ENCODE measurements at places on chromosomes 2 and 18.
A peak's percentile ranks its signal among the peaks of the same experiment; 100 is the strongest.

DNA sequence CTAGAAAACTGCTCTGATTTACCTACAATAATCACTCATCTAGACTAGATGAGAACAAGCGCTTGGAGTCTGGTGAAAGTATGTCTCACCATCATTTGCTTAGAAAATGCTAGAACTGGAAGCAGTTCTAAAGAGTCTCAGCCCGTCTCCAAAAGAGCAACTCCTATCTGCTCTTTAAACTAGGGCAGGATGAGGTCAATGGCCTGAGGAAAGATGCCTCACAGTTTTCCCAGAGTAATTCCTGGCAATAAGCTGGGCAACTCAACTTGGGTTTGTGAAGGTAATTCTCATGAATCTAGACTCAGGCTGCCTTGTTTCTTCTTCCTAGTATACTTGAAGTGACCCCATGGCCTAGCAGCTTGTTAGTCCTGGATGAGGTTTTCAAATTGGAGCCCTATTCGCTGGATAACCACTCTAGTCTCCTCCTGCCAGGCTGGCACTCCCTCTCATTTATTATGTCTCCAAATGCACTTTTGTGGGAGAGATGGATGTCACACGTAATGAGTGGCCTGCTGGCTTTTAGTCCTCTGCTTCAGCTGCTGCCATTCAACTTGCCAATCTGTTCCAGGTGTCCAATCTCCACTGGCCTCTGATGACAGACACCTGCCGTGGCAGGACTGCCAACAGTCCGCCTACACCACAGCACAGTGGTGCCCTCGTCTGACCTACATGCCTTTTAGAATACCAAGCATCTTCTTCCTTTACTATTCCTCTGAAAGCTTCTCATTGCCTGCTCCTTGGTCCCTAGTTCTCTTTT is 80.9 kb downstream of the CABYR start:
- no peak for DNase-seq

- DNase-seq, result no peak
Observed at GRCh38 chr2:162219426-162219825, 23.8 kb downstream of the FAP start.

DNA sequence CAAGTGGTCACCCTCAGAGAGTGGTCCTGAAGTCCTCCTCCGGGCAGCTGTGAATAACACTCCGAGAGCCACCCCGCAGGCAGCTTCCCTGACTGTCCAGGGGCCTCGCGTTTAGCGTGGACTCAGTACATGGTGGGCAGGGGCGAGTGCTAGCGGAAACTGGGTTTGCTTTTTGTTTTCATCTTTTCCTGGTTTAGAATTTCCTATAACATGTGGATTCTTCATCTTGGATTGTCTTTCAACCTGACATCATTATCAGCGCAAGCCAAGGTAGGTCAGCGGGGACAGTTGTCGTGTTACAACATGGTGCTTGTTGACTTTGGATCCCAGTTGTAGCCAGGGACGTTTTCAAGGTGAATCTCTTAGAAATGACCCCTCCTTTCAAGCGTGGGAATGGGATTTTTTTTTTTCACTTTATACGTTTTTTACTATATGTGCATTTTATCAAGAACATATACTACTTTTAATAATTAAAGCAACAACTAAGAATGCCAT is 20.9 kb downstream of the RMC1 start:
- DNase-seq, result no peak

- no peak for DNase-seq
Observed at GRCh38 chr2:24883946-24884345, 36.1 kb downstream of the ADCY3 start.

DNA sequence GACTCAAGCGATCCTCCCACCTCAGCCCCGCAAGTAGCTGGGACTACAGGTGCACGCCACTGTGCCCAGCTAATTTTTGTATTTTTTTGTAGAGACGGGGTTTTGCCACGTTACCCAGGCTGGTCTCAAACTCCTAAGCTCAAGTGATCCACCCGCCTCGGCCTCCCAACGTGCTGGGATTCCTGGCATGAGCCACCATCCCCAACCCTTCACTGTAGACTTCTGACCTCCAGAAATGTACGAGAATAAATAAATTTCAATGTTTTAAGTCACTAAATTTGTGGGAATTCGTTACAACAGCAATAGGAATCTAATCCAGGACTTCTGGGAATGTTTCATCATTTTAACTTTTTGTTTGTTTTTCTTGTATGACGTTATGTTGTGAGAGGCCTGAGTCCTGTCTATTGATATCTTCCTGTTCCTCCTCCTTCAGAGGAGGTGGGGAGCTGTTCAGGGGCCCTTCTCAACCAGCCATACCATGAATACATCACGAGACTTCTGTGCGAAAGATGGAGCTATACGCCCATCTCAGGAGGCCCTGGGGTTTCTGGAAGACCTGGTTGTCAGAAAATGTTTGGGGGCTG is 40.0 kb downstream of the TEX44 start:
- no peak for DNase-seq

GRCh38 chr18:5457462-5457957 is 86.3 kb downstream of the EPB41L3 start:
- no peak for DNase-seq

DNA sequence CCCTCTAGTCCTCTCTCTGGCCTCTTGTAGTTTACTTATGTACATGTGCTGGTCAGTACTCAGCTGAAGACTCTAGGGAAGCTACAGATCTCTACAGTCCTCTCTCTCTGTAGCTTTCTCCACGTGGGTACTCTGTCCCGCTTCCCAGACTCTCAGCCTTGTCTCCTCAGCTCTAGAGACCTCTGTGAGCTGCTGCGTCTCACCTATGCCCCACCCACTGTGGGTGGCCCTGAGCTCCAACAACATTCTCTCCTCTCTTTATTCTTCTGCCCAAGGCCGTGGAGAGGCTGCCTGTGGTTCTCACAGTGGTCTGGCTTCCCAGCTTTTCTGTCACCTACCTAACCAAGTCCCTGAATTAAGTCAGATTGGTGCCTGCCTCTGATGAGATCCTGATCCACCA is 33.4 kb downstream of the MFSD6 start:
- DNase-seq, result peak; percentile 72

DNA sequence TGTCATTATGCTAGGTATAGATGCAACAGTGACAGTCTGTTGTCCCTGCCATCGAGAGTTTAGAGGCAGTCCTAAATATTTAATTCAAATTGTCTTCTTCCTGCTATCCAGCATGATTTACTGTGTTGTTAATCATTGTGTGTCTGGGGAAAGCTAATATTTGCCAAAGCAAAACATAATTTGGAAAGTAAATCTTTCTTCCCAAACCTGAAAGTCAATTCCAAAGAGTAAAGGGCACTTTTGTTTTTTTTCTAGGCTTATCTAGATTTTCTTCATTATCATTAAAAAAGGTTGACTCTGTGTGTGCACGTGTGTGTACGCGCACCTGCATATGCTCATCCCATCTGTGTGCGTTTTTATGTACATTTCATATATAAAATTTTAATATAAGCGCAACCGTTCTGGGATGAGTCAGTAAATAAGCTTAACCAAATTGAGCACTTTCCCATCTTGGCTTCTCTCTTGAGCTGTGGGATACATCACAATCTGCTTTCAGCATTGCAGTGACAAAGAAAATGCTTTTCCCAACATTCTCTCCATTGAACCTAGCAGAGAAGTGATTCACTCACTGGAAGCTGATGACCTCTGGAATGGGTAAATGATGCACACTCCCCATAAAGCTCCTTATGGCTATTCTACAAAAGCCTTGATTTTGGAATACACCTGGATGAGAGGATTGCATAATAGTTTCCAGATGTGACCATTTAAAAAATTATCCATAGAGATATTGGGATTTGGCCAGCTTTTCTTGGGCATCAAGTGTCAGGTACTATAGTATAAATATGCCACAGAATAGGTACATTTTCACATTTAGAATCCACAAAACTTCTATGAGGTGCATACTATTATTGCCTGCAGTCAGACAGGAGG is 488.4 kb downstream of the ADCYAP1 start:
- no peak for DNase-seq

- DNase-seq, result peak; percentile 84
Observed at GRCh38 chr2:204072443-204073324, 136.1 kb downstream of the ICOS start.

GRCh38 chr2:83944191-83944590 is 514.9 kb downstream of the SUCLG1 start:
- DNase-seq, result no peak

- DNase-seq, result no peak
Observed at GRCh38 chr2:227817850-227818674, 4.4 kb downstream of the CCL20 start.

DNA sequence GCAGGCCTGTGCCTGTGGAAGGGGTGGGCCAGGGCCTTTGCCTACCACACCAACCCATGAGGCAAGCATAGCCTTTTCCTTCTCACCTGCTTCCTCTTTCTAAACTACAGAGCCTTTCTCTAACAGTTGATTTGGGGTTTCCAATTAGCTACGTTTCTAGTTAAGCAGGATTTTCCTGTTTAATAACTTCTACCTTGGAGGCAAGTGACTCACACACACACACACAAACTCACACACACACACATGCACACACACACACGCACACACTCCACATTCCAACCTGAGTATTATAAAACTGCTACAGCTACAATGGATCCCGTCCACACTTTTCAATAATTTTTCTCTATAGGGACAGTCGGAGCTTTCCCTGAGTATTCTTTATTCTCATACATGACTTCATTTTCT is 84.9 kb downstream of the SOX11 start:
- no peak for DNase-seq

GRCh38 chr2:224310943-224311625 is 90.8 kb downstream of the FAM124B start:
- no peak for DNase-seq

GRCh38 chr2:105329197-105329554 is 359 bp downstream of the TGFBRAP1 start:
- peak; percentile 66 for DNase-seq

GRCh38 chr2:112020561-112020960 is 34.5 kb upstream of the TMEM87B start:
- no peak for DNase-seq

DNA sequence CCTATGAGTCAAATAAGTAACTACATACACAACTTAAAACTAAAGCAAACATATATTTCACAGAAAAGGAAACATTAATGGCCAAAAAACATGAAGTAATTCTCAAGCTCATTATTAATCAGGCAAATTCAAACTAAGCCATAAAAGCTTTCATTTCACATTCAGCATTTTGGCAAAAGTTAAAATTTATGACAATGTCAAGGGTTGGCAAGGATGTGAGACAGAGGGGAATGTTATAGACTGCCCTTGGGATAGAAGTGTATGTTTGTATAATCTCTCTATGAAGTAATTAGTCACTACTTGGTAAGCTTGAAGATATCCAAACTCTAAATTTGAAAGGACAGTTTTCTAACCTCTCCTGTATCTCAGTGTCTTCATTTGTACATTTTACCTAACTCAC is 539.4 kb downstream of the RIT2 start:
- DNase-seq, result no peak

DNA sequence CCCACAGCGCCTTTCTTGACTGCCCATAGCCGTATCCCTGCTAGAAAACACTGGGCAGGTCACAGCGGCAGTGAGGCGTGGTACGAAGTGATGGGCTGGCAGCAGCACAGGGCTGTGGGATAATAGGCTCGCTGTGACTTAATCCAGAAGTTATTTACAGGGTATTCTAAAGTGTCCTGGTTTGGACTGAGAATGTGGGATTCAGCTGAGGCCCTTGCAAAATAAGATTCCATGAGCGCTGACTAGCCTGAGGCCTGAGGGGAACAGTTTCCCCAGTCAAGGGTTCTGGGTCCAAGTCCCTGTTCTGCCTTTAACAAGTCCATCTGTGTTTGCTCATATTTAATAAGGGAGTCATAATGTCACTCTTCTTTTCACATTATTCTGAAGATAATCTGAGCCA is 34.6 kb downstream of the SETBP1 start:
- DNase-seq, result no peak

GRCh38 chr2:63819765-63820717 is 21.7 kb upstream of the UGP2 start:
- DNase-seq, result no peak

- no peak for DNase-seq
Observed at GRCh38 chr2:58289029-58289428, 47.9 kb upstream of the FANCL start.

GRCh38 chr2:30382162-30382783 is 64.8 kb upstream of the LCLAT1 start:
- DNase-seq, result no peak

DNA sequence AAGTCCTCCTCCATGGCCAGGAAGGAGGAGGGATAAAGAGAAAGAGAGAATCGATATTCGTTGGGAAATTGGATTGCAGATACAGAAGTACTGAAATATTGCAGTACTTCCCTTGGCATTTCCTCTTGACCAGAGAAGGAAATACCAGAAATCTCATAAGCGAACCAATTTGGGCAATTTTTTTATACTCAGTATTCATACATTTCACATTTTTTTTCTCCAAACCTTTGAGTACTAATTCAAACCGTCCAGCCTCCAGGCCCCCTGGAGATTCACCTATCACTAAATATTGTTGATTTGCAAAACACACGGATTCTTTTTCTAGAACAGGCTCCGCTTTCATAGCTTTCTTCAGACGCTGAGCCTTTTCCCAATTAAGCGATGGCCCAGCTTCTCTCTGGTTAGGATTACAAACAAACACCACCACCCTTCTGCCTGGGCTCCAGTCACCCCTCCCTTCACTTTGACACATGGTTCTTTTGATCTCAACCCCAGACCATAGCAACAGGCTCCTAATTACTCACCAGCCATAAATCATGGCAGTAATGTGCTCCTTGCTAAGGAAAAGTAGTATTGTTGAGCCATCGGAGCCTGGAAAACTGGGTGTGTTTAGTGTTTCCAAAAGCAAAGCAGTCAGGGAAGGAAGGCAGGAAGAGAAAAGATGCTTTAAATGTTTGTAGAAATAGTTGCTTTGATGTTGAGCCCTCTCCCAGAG is 138.4 kb upstream of the CCDC68 start:
- DNase-seq, result no peak

DNA sequence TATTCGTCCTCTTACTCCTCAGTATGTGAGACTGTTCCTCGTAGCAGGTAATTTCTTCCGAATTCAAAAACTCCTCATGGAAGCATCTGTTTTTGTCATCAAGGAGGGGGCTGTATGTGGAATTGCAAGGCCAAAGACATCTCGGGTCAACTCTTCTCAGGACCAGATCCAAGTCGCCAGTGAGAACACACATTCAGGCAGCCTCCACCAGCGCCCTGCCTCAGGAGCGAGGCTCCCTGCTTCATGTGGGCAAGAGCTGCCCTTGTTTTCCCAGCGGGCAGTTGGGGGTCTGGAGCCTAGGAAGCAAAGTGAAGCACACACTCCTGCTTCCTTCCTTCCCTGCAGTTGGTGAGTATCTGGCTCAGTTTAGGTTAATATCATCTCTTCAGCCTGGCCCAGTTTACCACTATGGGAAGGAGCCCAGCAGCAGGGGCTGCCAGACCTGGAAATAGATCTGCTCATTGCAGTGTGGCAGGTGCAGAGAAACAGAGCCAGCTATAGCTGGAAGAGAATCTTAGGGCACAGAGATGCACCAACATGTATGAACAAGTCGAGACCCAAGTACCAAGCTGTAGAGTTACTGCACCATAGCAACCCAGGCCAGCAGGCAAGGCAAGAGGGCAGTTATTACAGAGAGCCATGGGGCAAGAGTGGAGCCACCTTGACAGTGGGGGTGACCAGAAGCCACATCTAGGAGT is 25.3 kb downstream of the TMEM127 start:
- no peak for DNase-seq

All from Karpas-422 (cell line).